CD4-positive, alpha-beta memory T cell (primary cell): ENCODE measurements at places on chromosomes 2 and 18.

DNA sequence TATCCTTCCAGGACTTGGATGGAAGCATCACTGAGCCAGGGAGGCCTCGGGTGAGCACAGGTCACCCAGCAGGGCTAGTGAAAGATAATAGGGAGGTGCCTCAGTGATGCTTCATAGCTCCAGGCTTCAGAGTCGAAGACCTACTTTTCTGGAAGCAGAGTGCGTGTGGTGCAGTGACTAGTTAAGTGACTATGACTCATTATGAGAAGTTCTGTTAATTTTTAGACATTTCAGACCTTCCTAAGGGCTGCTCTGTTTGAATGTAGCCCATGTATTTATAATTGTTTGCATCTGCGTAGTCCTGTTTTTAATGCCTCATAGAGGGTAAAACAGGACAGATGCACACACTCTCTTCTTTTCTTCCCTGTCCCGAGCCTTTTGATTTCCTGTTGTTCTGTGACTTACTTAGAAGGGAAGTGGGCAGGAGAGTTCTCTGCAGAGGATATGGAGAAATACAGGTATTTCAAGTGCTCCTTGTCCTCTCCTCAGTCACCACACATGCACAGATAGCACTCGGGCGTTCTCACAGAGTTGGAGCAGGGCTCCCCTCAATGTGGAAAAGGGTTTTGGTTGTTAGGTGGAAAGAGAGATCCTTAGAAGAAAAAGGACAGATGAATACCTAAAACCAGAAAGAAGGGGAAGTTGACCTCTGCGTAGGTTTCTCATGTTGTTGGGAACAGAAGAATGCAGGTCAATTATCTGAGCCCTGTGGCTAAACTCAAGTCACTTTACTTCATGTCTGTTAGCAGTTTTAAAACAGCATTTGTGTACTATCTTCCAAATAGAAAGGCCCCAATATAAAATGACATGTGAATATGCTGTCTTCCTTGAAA, 34.7 kb downstream of the RALB start:
- no peak for DNase-seq

GRCh38 chr2:203582468-203582867, 47.4 kb upstream of the RAPH1 start:
- no peak for DNase-seq

GRCh38 chr18:33184175-33184574, 256.3 kb downstream of the CCDC178 start:
- no peak for DNase-seq

DNA sequence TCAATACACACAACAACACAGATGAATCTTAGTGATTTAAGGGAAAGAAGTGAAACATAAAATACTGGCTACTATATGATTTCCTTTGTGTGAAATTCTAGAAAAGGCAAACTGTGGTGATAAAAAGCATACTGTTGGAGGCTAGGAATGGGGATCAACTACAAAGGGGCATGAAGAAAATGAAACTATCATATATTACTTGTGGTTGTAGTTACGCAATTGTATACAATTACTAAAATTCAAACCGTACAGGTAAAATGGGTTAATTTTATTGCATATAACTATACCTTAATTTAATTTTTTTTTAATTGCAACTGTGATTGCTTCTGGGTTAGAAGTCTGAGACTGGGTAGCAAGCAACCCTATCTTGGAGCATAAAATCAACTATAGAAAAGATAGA, 41.7 kb upstream of the ABI2 start:
- no peak for DNase-seq

DNA sequence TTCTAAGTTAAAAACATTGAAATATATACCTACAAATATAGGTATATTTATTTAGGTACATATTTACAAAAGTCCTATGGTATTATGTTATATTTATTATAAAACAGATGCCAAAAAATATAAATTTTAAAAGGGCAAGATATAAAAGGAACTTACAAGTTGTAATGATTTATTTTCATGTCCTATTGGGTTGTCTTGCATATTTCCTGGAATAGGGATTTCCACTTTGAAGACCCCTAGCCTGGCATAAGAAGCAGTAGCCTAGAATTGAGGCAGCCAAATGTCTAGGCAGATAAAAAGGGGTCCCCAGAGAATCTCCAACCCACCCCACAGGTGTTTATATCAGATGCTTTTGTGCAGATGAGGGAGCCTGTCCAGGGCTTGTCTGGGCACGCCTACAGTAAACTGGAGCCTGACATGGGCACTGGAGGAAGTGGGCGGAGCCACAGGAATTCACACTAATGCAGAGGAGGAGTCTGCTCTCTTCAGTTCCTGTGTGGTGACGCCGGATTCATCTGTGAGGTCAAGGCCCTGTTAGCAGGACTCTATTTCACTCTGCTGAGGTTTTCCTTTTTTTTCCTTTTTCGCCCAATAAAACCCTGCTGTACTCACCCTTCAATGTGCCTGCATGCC, 1088.9 kb upstream of the PIK3C3 start:
- no peak for DNase-seq

DNA sequence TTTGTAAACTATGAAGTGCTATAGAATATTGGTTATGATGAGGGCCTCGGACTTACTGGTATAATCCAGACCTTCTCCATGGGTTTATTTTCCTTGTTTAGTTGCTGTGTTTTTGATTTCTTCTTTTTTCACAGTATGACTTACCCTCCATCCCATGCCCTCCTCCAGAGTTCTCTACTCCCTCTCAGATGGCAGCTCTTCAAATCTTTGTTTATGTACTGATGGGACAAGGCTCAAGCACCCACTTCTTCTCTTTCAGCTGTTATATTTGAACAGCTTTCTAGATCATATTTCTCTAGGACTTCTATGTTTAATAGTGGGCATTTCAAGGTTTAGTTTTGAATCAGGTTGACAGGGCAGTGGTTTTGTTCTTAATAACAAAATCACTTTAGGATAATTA, 43.9 kb downstream of the CLIP4 start:
- no peak for DNase-seq

- no peak for DNase-seq
These were observed 64.2 kb downstream of the PSMG2 start for GRCh38 chr18:12766986-12767433.

DNA sequence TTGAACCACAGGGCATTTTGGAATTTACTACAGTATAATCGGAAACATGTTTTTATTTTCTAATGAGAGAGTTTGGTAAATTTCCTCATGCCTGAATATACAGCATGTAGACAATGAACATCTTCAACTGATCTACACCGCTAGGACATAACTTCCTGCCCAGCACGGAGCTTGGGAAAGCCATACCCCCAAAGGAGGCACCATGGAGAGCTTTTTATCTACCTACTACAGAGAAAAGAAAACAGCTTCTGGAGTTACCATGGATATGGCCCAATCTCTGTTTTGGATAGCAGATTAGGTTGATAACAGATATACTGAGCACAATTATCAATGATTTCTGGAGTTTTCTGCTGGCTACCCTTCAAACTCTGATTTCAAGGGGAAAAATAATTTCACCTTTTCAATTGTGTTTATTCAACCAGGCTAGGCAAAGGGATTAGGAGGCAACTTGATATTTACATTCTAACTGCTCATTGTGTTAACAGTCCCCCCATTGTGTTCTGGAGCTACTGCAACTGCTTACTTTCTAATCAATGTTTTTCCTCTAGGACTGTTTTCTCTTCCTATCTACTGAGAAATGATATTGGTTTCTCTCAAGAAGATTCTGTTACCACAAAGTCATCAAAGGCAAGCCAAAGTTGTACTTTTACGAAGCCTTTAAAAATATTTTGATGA, 123.0 kb upstream of the ARHGAP28 start:
- DNase-seq: no peak
